CD8-positive, alpha-beta memory T cell (primary cell): ENCODE measurements at places on chromosomes 6 and 20.

GRCh38 chr6:30849903-30850651 is 34.2 kb upstream of the DDR1 start:
- no peak for DNase-seq

GRCh38 chr6:6579281-6579680 is 9.2 kb upstream of the LY86 start:
- no peak for DNase-seq

DNA sequence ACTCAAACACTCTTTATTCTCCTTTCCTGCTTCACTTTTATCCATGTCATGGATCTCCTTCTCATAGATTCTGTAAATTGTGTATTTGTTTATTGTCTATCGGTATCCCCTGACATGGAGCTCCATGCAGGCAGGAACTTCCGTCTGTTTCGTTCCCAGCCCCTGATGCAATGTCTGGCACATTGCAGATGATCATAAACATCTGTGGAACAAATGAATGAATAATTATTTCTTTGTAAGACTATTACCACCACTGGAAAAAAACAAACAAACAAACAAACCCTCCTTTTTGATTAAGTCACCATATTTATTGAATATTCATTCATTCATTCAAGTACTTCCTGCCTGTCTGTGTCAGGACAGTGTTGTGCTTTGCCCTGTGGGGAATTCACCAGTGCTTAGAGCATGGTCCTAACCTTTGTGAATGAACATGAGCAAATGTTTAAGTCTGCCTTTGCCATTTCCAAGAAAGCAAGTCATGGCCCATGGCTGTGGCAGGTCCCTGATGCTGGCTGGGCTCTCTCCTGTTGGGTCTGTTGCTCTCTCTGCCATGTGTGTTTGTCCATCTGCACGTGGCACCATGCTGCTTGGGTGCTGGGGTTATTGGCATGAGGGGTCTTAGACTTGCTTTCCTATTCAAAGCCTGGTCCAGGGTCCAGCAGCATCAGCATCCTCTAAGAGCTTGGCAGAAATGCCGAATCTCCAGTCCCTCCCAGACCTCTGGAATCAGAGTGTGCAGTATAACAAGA is 47.5 kb upstream of the NAA20 start:
- no peak for DNase-seq

GRCh38 chr6:47278545-47278944 is 31.2 kb downstream of the TNFRSF21 start:
- DNase-seq, result no peak

DNA sequence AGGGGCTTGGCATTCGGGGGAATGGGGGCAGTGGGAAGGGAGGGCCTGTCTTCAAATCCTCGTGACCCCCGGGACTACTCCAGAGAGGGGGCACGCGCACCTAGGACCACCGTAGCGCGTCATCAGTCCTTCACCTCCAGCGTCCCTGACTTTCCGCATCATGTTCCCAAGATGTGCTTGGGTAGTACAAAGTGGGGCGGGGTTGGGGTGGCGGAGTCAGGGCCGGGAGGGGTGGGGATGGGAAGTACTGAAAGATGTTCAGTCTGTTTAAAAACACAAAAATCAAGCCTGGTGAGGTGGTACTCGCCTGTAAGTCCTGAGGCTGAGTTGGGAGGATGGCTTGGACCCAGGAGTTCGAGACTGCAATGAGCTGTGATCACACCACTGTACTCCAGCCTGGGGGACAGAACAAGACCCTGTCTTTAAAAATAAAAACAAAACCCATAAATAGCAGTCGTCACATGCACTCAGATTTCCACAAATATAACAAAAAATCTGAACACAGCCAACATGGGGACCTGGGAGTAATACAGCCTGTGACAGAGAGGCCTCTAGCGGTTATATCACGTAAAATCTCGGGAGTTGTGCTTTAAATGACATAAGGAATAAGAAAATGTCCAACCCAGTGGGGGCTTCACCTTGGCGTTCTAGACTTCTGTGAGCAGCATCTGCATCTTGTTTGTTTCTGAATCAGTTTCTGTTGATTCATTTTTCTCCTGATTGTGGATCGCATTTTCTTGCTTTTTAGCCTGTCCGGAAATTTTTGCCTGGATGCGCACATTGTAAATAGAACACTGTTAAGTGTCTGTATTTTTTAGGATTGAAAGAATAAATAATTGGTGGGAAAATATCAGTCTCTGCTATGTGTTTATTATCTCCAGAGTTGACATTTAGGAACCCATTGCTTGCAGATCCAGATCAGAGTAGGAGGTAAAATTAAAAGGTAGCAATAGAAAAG is 698 bp upstream of the LRP11 start:
- peak; percentile 51 for DNase-seq

DNA sequence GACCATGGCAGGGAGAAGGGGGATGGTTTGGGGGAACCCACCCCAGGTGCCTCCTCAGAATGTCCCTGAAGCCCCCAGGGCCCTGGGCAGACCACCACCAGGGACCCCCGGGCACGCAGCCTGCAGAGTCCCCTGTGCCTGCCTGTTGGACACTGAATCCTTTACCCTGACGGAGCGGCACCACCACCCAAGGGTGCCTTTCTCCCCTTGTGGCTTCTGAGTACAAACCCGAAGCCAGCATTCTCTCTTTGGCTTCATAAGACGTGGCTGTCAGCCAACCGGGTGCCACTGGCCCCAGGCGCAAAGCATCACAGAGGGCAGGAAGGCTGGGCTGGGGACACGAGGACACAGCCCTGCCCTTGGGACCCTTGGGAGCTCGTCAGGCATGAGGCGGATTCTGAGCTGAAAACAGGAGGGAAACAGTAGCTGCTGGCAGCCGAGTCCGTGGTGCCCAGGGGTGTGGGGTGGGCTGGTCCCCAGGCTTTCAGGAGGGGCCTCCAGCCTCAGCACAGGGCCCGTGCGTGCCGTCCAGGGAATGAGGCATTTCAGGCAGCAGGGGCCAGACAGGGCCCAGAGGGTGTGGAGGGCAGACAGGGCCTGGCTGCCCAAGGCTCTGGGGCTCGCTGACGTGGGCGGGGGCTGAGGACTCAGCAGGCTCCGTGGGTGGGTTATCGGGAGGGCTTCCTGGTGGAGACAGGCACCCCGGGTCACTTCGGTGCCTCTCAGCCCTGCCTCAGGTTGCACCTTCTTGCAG is 3.5 kb downstream of the COL9A3 start:
- no peak for DNase-seq

- no peak for DNase-seq
Observed at GRCh38 chr20:17615645-17616479, 46.0 kb downstream of the DSTN start.

DNA sequence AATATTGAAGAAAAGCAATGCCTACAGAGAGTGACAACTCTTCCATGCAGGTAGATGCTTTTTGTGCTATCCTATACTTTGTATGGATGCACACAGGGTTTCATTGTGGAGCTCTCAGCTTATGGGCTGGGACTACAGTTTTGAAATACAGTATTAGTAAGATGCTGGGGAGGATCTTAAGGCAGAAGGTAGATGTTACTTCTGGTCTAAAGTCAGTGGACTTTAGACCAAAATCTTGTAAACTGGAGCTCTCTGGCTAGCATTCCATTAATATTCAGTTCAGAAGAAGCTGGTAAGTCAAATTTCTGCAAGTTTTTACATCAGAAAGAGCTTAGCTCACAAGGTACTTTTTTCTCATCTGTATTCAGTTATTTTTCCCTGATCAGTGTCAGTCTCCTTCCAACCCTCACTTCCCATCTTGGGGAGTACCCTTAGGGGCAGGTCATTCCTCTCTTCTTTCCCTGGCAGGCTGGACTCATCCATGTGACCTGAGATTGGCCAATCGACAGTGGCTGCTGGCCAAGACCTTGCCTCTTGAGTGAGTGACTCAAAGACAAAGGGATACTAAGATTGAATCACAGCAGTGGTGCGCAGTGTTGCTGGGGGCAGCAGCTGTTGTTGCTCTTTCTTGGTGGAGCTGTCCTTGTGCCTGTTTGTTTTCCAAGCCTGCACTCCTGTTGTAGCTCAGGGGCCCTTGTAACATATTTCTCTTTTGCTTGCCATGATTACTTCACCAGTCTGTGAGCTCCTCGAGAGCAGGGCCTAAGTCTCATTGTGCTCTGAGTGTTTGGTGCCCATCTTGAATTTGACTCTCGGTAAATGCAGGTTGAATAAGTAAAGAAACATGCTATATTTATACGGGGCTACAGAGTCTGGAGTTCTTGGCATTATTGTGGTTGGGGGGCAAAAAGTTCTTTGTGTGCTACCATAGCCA is 2.8 kb upstream of the PHF20 start:
- no peak for DNase-seq

DNA sequence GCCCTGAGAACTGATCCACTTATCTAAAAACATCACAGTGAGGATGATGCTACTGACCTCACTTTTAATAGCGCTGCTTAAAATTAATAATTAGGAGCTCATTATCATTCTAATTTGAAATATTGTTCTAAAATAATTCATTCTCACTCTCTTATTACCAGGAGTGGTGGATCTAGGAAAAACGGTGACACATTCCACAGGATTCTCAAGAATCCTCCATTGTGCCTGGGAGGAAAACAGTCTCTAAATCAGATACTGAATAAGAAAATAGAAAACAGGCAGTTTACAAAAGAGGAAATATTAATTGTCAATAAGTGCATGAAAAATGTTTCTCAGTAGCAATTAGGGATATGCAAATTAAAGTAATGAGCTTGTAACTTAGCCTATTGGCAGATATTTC is 187.4 kb downstream of the TENT5A start:
- DNase-seq, result no peak

DNA sequence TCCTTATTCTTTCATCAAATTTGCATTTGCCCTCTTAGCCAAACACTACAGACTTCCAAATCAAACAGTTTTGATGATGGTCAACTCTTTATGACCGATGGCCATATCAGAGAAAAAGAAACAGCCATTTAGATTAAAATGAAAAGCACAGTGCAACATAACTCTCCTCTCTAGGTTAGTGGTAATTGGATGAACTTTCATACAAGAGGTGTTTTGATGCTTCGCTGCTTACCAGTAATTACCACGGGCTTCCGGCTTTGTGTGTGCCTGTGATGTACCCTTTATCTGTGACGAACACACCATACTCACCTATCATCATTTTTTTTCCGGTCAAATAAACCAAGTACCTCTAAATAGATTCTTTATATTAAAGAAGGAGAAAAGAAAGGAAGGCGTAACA is 181.8 kb downstream of the FOXA2 start:
- DNase-seq, result no peak

DNA sequence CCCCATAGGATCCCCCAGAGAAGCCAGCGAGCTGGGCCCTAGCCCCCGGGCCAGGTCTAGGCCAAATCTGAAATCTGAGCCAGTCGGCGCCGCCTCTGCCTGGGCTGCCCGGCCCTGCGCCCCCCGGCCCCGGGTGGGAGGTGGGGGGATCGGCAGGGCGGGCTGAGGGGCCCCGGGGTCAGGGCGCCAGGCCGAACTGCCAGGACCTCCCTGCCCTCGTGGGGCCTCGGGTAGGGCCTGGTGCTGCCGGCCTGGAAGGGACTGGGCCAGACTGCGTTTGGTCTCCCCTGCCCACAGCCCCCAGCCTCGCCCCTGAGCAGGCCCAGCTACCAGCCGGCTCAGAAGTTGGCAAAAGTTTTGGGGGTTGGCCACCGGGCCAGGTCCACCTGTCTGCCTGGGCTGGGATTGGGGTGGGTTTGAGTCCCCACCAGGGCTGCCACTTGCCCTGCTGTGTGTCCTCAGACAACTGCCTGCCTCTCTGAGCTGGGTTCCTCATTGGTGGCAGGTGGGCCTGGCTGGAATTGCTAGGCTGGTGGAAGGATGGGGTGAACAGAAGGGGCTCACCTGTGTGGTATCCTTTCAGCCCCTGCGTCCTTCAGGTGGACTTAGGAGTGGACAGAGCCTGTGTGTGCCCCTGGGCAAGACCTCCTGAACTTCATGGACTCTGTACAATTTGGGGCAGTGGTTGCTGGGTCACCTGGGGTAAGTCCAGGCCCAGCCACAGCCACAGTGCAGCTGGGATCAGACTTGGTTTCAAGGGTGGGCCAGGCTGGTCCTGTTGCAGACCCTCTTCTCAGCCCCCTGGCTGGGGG is 801 bp downstream of the SRC start:
- no peak for DNase-seq

- no peak for DNase-seq
Observed at GRCh38 chr6:154343473-154344308, 12.9 kb downstream of the IPCEF1 start.

GRCh38 chr20:43096126-43096930 is 93.4 kb downstream of the PTPRT start:
- no peak for DNase-seq

GRCh38 chr20:57289391-57290177 is 23.1 kb upstream of the BMP7 start:
- DNase-seq, result no peak

- DNase-seq, result no peak
Observed at GRCh38 chr6:34955442-34955841, 66.4 kb downstream of the ANKS1A start.

DNA sequence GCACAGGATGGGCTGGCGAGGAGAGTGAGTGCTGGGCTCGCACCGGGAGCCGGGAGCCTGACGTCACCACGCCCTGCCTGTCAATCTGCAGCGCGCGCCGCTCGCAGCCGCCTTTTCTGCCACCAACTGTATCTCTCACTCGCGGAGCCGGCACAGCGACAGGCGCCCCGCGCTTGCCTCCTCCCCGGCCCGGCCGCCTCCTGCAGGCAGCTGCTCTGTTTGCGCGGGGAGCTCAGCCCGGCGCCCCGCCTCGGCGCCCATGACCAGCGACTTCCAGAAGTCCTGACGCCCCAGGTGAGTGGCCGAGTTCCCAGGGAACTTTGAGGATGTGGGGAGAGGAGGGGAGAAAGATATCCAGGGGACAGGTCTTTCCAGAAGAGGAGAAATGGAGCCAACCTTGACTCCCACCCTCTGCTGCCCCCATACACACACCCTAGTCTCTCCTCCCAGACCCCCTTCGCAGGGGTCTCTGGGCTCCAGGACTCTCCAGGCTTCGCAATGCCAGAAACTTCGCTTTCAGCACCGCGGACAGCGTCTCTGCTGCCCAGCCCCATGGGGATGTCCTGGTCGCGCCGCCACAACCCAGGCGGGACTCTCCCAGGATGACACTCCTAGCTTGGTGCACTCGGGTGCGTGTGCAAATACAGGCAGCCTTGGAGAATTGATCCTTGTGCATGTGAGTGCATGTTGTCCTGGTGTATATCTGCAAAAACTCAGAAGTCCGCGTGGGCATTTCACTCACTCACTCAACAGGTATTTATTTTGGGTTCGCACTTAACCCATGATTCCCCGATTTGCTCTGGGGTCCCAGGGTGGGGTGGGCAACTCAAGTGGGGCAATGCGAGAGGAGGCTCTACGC is at the start of gene GPR6:
Gene GPR6 (plus strand): TSS at position 138 of the 859 bp plus-strand sequence. CDS start 802 bp downstream, outside the sequence.
- DNase-seq, result peak; percentile 51

GRCh38 chr20:63580796-63581461 is 6.9 kb upstream of the HELZ2 start:
- peak; percentile 47 for DNase-seq
